Spinal cord (tissue), 10 donors: ENCODE measurements at places on chromosomes 2 and 18. TPM values are rescaled to one million over a fixed set of nuclear protein-coding genes. Genes with fewer than 3 reads are reported as not detected.

SGPP2 gene
- total RNA-seq = 1.7 TPM

DCDC2C gene
- total RNA-seq = 1.3 TPM

GRCh38 chr2:152920846-152921245 lies 202.4 kb downstream of the ARL6IP6 start:
- no peak for DNase-seq
- no peaks in the 10 kb centered on the region for H3K36me3 ChIP-seq
- H3K27me3 ChIP-seq = no peaks in the 10 kb centered on the region
- no peak overlapping the region for H3K4me3 ChIP-seq
- peaks cover 2% of the 10 kb centered on the region for H3K4me1 ChIP-seq

CD8A gene
- total RNA-seq = 0.88 TPM

C18orf54 gene
- 9.3 TPM for total RNA-seq

DNA sequence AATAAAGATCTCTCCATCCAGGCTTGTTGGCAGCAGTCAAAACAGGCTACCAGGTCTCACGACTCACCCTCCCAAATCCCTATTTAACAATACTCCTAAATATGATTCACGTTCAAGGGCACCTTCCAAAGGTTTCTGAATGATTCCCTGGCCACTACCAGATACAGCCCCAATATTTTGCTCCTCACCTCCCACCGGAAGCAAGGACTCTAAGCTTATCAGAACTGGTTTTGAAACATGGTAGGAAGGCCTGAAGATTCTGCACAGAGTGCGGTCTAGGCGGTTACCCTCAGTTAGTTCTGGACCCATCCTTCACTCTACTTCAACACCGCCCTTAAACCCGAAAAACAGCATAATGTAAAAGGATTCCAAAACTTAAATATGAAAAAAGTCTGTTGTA lies 5.2 kb downstream of the PPP4R1 start:
- H3K4me1 ChIP-seq = no peaks in the 10 kb centered on the region
- H3K36me3 ChIP-seq = peaks cover 3% of the 10 kb centered on the region
- no peaks in the 10 kb centered on the region for H3K27me3 ChIP-seq
- DNase-seq = no peak
- H3K4me3 ChIP-seq = no peak overlapping the region

DNA sequence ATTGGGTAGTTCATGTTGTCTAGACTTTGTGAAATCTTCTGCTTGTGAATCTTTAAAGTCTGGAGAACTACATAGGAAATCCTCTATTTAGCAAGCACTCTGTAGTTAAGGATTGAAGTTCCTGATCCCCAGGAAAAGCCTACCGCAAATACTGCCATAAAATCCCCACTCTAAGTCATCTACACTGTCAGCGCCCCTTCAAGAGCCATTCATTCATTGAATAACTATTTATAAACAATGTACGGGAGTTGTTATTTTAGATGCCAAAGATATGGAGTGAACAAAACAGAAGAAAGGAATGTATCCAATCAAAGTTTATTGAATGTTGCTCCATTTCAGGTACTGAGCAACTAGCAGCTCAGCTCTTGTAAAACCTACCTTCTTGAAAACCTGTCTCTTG lies 36.5 kb upstream of the SLC39A10 start:
- no peaks in the 10 kb centered on the region for H3K27me3 ChIP-seq
- no peaks in the 10 kb centered on the region for H3K36me3 ChIP-seq
- H3K4me1 ChIP-seq = no peaks in the 10 kb centered on the region
- DNase-seq = no peak
- H3K4me3 ChIP-seq = no peak overlapping the region
